Substantia nigra (tissue), 51 donors: ENCODE measurements at places on chromosomes 11 and 22.

- DNase-seq: no peak
These were observed 846.4 kb downstream of the DLG2 start for GRCh38 chr11:84780689-84781293.

GRCh38 chr22:47198801-47199251, 436.4 kb downstream of the TBC1D22A start:
- no peak for DNase-seq

DNA sequence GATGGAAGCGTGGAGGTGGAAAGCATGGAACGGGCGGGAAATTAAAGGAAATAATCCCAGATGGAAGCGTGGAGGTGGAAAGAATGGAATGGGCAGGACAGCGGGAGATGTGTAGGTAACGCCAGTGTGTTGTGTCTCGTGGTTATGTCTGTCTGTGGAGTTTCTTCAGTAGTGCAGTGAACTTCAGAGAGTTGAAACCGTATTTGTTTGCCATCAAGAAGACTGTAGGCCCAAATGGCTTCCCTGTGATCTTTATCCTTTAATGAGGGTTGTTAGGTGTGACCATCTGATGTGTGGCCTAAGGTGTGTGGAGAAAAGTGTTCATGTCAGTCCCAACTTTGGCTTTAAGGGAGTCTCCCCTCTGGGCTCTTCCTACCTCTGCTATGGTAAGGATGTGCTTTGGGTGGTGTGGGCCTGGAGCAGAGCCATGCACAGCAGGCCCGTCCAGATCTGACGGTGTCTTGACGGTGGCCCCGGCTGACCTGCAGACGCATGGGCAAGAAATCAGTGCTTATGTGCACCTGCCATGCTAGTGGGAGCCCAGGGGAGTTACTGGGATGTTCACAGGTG, 39.6 kb downstream of the AP2A2 start:
- no peak for DNase-seq

DNA sequence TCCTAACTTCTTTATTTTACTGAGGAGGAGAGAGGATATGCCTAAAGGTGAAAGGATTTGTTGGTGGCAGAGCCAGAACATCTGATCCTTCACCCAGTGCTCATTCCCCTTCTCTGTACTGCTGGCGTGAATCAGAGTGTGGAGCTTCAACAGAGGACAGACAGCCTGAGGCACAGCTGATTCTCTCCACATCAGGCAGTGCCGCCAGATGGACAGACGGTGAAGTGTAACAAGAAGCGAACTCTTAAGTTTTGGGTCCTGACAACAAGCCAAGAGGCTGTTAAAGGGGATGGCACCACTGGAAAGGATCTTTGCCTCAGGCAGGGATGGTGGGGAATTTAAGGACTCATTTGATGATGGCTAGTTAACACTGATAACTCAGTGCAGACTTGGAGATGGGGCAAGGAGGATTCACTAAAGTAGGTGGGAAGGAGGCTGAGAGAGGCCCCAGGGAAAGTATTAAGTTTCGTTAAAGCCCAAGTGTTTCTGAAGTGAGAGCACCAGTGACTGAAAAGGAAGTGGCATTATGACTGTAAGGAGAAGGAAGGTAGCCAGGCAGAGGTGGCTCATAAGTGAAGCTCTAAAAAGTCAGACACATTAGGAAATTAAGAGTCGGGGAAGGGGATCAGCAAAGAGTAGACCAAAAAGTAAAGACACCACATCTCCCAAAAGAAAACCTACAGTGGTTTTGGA, 81.3 kb downstream of the CLPB start:
- no peak for DNase-seq

GRCh38 chr11:130435671-130436070, 7.3 kb upstream of the ADAMTS8 start:
- no peak for DNase-seq

DNA sequence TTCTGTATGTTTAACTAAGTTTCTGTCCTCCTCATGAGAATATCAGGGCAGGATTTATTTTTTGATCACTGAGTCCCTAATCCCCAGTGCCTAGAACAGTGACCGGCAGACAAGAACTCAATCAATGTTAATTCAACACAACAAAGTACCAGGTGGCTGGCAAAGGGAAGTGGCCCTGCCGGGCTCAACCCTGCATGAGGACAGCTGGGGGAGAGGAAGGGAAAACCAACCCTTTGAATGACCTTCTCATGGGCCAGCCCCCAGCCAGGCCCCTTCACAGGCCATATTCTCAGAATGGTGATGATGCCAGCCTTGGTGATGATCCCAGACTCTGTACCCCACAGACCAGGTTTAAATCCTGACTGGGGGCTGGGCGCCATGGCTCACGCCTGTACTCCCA, 1.4 kb upstream of the MFNG start:
- no peak for DNase-seq

DNA sequence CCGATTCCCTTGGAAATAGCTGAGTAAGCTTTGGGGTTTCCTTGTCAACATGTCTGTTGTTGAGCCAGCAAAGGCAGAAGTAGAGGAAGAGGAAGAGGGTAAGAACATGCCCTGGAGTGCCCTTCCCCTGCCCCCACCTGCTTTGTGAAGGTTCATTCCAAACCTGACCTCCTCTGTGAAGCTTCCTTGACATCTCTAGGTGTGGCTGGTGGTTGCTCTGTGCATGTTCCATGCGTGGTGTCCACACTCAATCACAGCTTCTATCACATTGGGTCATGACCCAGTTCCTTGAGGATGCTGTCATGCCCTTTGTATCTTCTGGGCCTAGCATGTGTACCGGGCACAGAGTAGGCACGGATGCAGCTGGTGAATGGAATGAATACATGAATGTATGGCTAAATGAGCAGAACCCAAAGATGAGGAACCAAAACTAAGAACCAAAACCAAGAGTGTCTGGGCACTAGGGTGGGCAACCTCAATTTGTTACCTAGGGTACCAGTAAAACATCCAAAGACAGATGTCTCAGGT, 23.7 kb upstream of the FXYD6 start:
- DNase-seq: no peak

DNA sequence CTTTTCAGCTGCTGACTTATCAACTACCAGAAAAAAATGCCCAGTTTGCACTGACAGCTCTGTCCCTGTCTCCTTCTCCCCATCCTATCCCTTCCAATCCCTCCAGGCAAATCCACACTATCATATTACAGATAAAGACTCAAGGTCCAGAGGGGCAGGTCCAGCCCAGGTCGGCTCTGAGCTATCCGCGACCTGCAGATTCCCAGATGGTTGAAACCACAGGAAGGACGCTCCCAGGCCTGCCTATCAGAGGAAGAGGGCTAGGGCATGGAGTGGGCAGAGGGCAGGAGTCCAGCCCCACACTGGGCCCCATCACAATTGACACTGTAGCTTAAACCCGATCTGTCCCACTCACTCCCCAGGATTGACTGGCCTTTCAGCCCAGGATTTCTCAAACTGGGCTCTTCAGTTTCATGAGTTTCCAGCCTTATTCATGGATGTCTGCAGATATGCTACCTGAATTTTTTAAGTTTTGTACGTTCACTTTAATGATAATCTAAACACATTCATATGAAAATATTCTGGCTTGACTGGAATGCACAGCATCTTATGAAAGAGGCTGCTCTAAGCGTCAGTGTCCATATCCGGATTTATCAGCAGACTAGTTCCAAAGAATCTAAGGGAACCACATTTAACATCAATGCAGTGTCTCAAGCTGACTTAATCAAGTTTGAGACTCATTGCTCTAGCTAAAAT, 16.4 kb upstream of the FCHSD2 start:
- no peak for DNase-seq

DNA sequence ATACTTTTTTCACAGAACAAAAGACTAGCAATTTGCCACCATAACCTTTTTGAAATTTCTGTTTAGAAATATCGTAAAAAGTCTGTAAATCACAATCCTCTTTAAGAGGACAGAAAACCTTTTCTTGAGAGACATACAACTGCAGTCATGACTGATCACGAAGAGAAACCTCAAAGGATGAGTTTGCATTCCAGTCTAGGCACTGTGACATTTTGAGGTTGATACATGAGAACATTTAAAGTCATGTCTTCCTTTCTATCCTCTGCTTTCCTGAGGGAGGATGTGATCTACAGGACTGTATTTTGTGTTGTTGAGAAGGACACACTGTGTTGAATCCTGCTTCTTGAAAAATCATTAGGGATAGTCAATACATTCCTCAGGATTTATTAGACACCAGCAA, 476.7 kb upstream of the CCDC179 start:
- no peak for DNase-seq

DNA sequence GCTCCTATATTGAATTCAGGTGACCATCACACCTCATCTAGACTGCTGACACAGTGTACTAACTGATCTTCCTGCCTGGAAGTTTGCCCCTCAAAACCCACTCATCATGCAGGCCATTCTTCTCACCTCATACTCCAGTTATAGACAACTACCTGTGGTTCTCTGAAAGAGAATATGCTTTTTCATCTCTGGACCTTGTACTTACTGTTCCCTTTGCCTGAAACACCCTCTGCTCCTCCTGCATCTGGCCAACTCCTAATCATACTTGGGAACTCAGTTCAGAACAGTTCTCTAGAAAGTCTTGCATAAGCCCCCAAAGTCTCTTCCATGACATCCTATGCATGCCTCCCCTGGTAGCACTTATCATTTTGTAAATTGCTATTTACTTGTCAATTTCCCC, 28.2 kb upstream of the P4HA3 start:
- no peak for DNase-seq

DNA sequence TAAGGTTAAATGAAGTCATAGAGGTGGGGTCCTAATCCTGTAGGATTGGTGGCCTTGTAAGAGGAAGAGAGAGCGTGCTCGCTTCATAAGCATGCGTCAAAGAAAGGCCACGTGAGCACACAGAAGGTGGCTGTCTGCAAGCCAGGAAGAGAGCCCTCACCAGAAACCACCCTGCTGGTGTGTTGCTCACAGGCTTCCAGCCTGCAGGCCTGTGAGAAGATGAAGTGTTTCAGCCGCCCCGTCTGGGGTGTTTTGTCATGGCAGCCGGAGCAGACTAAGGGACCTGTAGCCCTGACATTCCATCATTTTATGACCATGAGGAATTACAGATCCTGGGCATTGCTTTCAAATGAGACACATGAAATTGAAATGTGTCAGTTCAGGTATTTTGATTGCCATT, 32.4 kb downstream of the AP2A2 start:
- no peak for DNase-seq

- no peak for DNase-seq
These were observed 303.0 kb upstream of the PITPNB start for GRCh38 chr22:28222052-28222451.

DNA sequence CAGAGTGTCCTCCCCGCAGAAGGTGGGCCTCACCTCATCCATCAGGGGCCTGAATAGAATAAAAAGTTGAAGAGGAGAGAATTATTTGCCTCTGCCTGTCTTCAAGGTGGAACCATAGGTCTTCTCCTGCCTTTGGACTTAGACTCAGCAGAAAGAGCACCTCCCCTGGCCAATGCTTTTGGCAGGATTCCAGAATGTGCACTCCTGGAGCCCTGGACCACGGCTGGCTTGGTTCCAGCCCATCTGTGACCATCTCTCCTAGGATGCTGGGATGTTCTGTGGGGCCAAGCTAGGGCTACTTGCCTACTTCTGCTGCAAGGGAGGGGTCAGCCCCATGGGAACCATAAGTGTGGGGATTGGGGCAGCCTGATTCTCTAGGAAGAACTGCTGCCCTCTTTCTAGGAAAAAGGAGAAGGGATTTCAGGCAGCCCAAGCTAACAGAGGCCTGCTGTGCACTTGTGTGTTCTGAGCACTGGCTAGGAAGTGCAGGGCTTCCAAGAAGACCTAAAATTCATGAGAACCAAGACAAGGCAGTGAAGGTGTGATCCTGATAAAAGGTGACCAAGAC, 32.2 kb upstream of the SHANK2 start:
- no peak for DNase-seq

- DNase-seq: peak; percentile 79
These were observed at the start of gene GATD1 for GRCh38 chr11:777288-778255. Gene GATD1 (minus strand): TSS chr11:777487. CDS start chr11:777462, 25 bp downstream.

GRCh38 chr11:28529046-28529445, 420.9 kb downstream of the METTL15 start:
- no peak for DNase-seq

DNA sequence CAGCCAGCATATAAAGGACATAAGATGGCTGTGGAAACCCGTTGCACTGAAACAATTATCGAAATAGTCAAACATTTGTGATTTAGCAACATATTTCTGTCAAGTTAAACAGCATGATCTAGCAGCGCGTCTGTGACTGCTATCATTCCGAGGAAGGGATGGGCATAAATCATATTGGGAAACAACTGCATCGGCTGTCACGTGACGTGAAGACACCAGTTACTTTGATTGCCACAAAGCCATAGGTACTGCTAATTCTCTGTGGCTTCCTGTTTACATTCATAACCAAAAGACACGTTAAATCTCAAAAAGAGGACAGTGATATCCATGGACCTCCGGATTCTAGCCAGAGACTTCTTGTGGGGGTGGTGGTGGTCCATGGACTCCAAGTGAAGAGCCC, 87.8 kb downstream of the CACNA1I start:
- DNase-seq: no peak

DNA sequence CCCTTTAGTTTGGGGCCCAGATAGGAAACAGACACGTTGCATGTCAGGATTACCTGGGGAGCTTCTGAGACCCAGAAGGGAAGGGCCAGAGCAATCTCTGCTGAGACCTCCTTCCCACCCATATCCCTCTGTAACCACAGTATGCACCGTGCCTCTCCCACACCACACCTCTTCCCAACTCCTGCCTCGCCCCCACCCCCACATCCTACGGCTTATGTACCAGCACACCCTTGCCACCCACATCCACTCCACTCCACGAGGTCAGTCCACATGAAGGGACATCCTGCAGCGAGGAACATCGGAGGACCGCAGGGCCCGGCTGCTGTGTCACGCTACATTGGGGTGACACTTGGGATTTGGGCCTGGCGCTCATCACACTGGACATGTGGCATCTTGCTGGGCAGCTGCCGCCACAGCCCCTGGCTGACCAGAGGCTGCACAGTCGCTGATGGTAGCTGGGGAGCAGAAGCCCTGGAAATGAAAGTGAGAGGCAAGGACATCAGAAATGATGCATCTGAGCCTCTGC, 118.3 kb upstream of the LMO1 start:
- no peak for DNase-seq

- DNase-seq: no peak
These were observed 43.2 kb upstream of the CHKA start for GRCh38 chr11:68164437-68164836.

GRCh38 chr11:97772705-97773104, 1248.0 kb upstream of the CNTN5 start:
- DNase-seq: no peak

- DNase-seq: no peak
These were observed 37.3 kb downstream of the PHF21B start for GRCh38 chr22:44972363-44973083.

DNA sequence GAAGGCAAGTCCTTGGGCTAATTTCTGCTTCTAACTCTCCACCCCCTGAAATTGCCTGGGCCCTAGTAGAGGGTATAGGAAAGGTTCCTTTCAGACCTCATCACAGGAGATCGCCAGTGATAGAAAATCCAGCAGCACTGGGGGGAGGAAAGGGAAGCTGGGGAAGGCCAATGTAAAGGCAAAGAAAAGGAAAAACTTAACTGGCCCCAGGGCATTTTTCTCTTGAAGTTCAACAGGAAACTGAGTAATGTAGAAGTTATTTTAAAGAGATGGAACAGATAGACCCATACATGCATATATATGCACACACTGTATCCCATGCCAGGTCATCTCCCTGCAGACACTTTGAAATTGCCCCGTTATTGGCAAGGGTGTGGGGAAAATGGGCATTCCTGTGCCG, 134.0 kb downstream of the TRIM44 start:
- no peak for DNase-seq
